Amygdala (tissue), 56 donors: ENCODE measurements at places on chromosomes 7 and 10.

- DNase-seq = no peak
Measured at GRCh38 chr10:13823709-13824405, 237.1 kb downstream of the PRPF18 start.

DNA sequence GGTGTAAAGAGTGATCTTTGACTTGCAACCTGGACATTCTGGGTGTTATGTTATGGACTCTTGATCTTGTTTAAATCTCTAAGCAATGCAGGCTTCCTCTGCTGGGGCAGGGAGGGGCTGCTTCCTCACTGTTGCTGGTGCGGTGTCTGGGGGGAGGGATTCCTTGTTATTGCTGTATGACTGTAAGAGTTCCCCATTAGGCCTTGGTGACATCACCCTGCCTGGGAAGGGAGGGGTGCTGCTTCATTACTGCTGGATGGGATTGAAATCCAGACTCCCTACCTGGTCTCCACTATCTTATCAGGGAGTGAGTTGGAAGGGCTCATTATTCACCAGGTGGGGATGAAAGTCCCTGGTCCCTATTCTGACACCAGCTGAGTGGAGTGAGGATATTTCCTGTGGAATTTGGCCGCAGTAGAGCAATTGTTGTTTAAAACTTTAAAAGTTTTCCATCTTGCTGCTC, 8.8 kb downstream of the OGDH start:
- no peak for DNase-seq

DNA sequence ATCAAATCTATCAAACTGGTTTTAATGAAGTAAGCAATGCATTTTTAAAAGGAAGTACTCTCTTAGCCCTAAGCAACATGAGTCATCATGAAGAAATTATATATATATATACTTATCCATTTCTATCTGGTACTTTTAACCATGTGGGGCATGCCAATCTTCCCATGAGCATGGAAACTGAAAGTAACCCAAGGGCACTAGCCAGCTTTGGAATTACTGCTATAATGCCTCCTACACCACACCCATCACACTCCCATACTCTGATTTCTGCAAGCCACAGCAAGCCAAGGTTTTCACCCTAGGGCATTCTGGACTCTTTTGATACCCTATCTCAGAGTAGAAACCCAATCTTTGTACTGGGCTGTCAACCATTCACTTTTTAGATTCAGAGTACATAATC, 204.6 kb downstream of the IMMP2L start:
- DNase-seq = no peak

- DNase-seq = no peak
Measured at GRCh38 chr10:124033887-124034218, 59.5 kb downstream of the CHST15 start.

GRCh38 chr7:55305135-55305534, 60.0 kb upstream of the LANCL2 start:
- no peak for DNase-seq

GRCh38 chr7:140297192-140297591, 101.1 kb downstream of the SLC37A3 start:
- DNase-seq = no peak

GRCh38 chr7:151883857-151884256, 6.9 kb upstream of the PRKAG2 start:
- DNase-seq = no peak

GRCh38 chr7:70647801-70648498, 484.0 kb upstream of the GALNT17 start:
- DNase-seq = no peak

GRCh38 chr7:28361551-28361950, 50.8 kb upstream of the CREB5 start:
- DNase-seq = no peak

DNA sequence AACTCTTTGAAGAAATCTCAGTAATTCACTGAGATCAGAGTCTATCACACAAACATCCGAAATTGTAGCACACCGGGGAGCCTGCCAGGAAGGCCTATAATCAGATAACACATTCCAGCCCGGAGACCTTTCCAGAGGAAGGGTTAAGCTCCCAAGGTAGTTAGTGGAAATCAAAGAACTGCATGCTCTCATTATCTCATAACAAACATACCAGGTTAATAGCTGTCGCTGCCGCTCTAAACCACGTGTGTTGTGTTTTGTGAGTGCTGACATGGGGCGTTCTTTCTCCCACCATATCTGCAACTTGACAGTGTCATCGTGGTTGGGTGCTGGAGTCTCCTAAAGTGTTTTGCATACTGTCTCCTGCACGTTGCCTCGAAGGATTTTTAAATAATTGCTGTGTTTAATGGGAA, 120.7 kb upstream of the CARD11 start:
- no peak for DNase-seq

DNA sequence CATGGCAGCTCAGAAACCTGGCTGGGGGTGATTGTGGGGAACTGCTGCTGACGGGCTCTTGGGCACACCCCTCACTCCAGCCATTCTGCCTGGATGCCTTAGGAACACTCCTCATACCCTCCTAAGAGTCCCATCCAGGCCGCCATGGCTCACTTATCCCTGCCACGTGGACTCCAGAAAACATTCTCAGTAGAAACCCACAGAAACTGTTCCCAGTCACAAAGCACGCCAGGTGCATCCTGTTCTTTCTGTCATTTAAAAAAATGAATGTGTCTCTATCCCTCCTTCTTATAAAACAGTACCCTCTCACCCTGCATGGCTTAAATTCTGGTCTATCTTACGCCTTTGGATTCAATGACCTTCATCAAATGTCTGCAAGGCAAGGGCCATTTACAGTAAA, 177.7 kb downstream of the CUX1 start:
- DNase-seq = no peak

DNA sequence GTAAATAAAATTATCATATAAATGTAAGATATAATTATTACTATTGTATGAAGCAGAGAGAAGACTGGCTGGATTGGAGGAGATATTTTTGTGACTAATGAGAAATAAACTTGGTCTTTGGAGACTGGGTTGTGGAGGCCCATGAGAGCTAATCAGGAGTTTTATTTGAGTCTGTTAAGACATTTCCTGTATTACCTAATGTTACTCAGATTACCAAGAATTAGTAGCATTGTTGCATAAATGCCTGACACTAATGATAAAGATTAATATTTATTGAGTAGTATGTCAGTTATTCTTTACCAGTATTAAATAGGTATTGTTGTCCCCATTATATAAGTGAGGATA, 7.1 kb downstream of the CCDC126 start:
- no peak for DNase-seq

- no peak for DNase-seq
Measured at GRCh38 chr10:86265236-86265894, 101.2 kb downstream of the GRID1 start.

- DNase-seq = no peak
Measured at GRCh38 chr7:6614953-6615722, at the start of gene ZNF853. TSS of gene ZNF853 (plus strand) at chr7:6615610. CDS start at chr7:6616175, 565 bp downstream.

DNA sequence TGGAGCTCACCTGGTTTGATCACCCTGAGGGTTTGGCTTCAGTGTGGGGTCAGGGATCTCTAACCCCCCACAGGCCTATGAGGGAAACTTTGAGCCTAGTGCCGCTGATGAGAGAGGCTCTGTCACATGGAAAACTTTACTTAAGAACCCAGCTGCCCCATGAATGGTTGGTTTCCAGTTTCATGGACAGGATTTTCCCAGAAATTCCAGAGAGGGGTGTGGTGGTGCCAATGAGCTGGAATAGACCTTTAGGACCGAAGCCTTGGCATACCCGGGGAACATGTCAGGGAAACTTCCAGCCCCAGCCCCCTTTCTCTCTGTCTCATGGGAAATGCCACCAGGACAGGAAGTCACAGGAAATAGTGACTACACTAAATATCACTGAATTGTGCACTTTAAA, 36.9 kb downstream of the AKR1B1 start:
- DNase-seq = no peak

DNA sequence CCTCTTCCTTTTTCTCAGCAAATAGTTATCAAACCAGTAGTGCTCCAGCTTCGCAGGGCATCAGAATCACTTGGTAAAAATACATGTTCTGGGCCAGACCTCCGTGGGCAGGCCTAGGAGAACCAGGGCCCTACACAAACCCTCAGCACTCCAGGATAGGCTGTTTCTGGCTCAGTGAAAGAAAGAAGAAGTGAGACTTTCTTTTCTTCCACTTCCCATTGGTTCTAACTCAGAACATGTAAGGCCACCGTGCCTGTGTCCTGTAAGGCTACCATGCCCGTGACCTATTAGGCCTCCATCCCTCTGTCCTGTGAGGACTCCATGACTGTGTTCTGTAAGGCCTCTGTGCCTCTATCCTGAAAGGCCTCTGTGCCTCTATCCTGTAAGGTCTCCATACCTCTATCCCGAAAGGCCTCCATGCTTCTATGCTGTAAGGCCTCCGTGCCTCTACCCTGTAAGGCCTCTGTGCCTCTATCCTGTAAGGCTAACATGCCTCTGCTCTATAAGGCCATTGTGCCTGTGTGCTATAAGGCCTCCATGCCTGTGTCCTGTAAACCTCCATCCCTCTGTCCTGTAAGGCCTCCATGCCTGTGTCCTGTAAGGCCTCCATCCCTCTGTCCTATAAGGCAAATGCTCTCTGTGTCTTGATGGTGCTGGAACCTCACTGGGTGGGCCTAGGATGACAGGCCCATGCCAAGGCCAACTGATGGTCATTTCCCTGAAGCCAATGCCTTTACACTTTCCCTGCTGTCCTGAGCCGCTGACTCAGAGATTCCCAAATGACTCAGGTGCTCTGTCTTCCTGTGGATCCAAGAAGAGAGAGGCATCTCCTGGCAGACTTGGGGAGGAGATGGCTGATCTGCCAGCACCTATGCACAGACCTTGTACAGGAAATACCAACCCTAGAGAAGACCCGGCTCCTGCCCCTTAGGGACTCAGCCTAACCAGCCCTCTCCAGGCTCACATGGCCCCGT, 96.6 kb upstream of the CACUL1 start:
- no peak for DNase-seq
